ENCODE measurements at places on chromosomes 7 and 10.
A peak's percentile ranks its signal among the peaks of the same experiment; 100 is the strongest.

GRCh38 chr7:154484406-154484805, 432.2 kb downstream of the DPP6 start:
- peak; percentile 61 for DNase-seq

GRCh38 chr10:123912871-123913270, 21.3 kb upstream of the CPXM2 start:
- no peak for DNase-seq

DNA sequence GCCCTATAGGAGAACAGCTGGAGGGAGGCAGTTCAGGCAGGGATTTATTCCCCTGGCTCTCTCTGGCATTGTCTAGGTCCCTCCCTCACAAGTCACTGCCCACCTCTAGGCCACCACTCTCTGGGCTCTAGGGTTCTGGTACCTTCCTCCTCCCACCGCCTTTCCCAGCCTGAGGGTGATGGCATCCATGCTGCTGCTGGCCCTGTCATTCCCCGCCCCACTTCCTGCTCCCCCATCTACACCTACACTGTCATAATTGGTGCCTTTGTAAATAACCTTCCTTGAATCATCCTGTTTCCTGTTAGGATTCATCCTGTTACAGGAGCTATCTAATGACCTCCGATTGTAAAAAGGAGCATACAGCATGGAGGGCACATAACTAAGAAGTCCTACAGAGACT, 303.3 kb upstream of the COBL start:
- DNase-seq = no peak

- DNase-seq = no peak
These were observed 13.7 kb downstream of the INPP5A start for GRCh38 chr10:132551093-132551807.

- no peak for DNase-seq
These were observed 4.8 kb downstream of the SH3PXD2A start for GRCh38 chr10:103850572-103850895.

- no peak for DNase-seq
These were observed 9.3 kb downstream of the ZNF316 start for GRCh38 chr7:6646465-6646864.

DNA sequence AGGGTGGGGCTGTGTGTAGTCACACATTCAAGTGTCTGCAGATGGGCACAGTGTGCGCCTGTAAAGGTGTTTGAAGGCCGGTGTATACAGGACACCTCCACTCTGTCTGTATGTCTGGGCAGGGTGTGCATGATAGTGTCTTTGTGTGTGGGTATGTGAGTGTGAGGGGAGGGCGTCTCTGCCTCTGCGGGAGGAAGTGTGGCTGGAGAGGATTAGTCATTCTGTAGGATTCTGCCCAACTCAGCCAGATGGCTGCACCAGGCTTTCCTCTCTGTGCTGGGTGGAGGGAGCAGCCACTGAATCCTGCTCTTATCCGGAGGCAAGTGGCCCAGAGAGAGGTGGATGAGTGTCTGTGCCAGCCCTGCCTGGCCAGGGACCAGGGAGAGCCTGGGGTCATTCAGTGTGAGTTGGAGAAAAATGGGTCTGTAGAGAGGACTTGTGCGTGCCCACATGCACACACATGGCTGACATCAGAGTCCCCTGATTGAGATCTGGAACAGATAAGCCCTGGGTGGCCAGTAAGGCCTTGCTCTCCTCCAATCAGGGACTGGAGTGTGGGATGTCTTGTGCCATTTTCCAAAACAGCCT, 1.7 kb downstream of the SFXN3 start:
- peak; percentile 72 for DNase-seq

GRCh38 chr10:43079856-43080255, 3.0 kb downstream of the RET start:
- no peak for DNase-seq

GRCh38 chr10:78765726-78766335, 302.9 kb upstream of the ZMIZ1 start:
- DNase-seq = no peak

DNA sequence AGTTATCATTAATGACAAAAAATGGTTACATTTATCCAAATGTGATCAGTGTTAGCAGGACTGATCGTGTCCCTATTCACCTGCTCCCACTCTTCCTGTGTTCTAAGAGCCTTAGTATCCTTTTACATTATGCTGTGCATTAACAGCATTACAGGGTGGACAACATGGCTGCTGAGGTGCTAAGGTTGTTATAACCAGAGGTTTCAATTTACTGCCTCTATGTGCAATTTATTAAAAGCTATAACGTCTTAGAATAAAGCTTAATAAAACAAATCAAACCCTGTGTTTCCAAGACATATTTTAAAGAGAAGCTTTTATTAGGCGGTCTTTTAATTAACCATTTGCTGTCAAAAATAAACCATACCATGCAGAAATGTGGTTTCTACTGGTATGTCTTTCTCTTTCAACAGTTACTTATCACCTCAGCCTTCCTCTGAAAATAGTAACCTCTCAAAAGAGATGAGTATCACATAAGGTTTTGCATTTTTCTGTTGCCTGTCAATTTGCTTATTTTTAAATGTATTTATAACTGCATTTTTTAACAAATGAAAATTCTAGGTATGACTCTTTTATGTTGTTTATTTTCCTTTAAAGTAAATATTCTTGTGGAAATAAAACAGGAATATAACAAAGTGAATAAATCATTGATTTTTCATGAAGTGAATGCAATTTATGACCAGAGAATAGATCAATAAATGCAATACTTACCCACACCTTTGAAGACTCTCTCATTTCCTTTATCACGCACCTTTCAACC, 849.8 kb upstream of the SORCS1 start:
- no peak for DNase-seq

DNA sequence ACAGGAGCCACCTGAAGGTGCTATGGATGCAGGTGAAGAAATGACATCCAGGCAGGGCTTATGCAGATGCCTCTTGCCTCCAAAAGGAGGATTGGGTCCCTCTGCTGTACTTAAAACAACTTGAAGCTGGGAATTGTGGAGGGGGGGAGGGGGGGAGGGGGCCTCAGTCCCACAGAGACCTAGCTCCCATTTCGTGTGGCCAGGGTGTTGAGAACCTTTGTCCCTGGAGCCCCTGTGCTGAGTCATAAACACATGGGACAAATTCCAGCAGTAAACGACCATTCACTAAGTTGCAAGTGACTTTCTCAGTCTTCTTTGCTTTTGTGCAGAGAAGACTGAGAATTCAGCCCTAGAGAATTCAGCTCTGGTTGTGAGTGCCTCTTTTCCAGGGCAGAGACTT, 96.5 kb upstream of the PODXL start:
- DNase-seq = no peak

All from anterior cingulate cortex (tissue), 58 donors.